ENCODE measurements at places on chromosomes 13 and 19.

- DNase-seq: no peak
Observed at GRCh38 chr13:44768239-44768638, 192.1 kb upstream of the TSC22D1 start.

GRCh38 chr13:58340895-58341294, 709.4 kb downstream of the PCDH17 start:
- DNase-seq: no peak

GRCh38 chr19:18999896-19000620, 33.3 kb downstream of the SUGP2 start:
- no peak for DNase-seq

DNA sequence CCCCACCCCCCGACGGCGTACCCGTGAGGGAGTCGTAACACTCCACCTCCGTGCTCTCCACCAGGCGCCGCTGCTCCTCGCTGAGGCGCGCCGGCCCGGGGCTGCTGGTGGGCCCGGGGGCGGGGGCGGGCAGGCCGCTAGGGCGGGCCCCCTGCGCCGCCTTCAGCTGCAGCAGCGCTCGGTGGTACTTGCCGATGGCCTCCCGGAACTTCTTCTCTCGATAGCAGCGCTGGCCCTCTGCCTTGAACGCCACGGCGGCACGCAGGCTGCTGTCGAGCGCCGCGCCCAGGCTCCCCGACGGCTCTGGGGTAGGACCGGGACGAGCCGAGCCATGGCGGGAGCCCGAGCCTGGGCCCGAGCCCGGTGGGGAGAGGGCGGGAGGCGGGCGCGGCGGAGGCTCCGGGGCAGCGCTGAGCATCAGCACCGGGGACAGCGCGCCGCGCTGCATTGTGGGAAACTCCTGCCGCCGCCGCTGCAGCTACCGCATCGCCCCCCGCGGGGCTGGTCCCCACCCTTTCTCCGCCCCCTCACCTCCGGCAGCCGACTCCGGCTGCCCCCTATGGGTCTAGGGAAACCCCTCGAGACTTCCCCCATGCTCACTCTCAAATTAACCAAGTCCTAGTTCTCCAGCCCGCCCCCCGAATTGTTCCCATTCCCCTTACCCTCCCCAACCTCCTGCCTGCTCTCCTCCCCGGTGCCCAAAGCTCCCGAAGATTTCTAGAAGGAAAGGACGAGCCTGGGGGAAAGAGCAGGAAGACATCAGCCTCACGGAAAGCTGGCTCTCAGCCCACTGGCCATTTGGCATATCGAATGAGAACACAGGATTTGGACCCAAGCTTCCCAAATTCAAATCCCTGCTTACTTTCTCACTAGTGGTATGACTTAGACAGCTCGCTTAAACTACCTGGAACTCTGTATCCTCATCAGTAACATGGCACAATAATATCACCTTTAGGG, at the start of gene TTC9B:
TTC9B (minus strand) TSS at position 451 of the 957 bp plus-strand sequence; CDS start at position 448, 3 bp downstream.
- DNase-seq: no peak

- DNase-seq: no peak
Observed at GRCh38 chr19:55386493-55386971, 800 bp downstream of the RPL28 start.

DNA sequence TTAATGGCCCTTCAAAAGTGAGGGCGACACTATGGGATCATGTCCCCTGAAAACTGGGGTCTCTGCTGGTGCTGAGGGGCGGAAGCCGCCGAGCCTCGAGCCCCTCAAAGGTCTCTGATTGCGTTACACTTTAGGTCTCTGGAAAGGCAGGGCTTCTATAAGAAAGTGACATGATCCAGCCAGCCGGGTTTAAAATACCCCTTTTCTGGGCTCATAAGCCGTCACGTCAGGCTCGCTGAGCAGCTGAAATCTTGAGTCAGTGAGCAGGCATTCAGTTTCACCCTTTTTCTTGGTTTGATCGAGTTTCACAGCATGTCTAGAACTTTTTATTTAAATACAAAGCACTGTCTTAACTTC, 600 bp upstream of the HMGB1 start:
- DNase-seq: no peak

GRCh38 chr13:28743020-28743419, 24.2 kb upstream of the SLC46A3 start:
- no peak for DNase-seq

- no peak for DNase-seq
Observed at GRCh38 chr19:28980236-28980868, 232.6 kb downstream of the UQCRFS1 start.

DNA sequence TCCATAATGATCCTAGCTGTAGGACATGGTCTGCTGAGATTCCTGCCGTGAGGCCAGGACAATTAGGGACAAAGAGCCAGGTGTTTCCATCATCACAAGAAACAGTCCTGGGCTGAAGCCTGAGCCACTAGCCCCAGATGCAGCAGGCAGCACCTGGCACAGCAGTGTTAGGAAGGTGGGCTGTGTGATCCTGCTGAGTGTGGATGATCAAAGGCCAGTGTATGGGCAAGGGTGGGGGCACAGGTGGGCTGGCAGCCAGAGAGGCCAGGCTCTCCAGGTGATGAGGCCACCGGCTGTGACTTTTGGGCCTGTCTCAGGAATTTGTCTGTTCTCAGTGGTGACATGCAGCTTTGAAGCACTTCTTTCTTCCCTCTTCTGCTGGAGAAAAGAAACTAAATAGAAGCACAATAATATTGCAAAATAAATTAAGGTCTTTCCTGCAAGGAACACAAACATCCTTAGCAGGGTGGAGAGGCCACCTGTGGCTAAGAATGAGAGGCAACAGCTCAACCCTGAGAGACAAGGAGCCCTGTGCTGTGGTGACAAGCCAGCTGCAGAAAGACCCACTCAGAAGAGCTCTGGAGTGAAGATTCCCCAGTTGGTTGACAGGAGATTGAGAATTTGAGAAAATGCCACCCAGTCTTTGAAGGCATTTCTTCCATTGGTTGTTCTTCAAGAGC, 127.6 kb downstream of the KATNAL1 start:
- no peak for DNase-seq

- no peak for DNase-seq
Observed at GRCh38 chr13:47112205-47112902, 215.5 kb upstream of the HTR2A start.

DNA sequence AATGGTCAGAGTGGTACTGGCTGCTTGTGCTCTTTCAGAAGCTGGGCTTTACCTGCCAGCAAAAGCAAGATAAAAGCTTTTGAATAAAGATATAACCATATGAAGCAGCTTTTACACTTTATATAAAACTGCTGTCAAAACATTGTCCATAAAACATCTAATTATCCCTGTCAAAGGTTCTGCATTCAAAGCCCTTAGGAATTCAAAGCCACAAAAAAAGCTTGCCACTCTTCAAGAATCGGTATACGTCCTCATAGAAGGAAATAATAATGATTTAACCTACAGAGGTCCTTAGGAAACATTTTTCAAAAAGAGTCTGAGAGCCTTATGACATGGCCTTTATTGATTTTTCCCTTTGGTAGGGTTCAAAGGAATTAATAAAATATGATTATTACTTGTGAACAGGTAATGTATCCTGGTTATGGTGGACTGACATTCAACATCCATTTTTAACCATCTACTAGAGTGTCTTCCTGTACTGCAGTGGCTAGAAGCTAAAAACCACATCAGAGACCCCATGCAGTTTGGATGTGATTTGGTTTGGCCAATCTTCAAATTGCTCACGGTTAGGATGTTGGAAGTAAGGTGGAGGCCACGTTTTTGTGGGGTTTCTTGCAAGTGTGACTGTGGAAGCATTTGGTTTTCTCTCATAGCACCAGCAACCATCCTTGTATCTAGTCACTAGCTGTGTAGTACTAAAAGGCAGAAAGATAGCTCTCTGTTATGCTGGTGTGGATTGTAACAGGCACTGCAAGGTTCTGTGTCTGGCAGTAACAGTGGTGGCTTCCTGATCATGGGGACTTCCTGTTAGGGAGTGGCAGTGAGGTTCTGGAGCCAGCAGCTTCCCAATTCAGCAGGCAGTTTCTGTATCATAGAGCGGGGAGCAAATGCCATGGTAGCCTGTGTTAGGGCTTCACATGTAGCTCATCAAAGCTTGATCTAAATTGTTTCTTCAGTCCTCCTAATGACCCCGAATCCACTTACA, 441.5 kb downstream of the DIAPH3 start:
- no peak for DNase-seq

DNA sequence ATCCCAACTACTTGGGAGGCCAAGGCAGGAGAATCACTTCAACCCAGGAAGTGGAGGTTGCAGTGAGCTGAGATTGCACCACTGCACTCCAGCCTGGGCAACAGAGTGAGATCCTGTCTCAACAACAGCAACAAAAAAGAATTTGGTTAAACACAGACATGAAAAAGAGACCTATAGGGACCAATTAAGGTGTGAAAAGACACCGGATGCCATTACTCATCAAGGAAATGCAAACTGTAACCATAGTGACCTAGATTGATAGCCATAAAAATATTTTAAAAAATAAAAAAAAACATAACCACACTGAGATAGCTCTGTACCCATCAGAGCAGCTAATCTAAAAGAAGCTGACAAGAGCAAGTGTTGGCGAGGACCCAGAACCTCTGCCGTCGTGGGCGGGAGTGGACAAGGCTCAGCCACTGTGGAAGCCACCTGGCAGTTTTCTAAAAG, 37.1 kb upstream of the ISYNA1 start:
- DNase-seq: no peak

DNA sequence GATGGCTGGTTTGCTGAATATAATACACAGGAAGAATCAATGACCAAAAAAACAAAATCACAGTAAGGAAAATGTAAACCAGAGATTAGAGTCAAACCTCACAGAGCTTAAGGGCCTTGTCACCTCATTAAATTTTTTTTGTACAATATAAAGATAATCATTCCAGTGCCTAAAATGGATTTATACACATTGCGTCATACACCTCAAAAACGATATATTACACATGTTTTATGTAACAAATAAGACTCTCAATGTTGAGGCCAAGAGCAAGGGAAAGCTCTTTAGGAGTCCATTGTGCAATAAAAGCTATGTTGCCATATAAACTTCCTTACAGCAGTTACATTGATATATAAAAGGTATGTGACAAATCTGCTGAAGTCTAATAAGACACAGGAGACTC, 856.7 kb upstream of the SLITRK1 start:
- DNase-seq: no peak

DNA sequence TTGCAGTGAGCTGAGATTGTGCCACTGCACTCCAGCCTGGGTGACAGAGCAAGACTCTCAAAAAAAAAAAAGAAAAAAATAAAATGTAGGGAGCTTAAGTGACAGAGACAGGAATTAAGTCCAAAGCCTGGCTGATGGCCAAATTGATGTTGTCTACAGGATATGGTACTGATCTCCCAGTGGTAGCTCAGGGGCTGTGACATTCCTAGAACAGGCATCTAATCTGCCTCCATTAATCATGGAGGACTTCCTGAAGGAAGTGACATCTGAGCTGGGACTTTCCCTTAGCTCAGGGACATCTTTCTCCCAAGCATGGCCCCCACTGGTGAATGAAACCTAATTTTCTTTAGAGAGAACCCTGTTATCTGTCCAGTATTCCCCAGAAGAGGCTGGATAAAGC, 11.4 kb upstream of the EDDM13 start:
- DNase-seq: no peak

DNA sequence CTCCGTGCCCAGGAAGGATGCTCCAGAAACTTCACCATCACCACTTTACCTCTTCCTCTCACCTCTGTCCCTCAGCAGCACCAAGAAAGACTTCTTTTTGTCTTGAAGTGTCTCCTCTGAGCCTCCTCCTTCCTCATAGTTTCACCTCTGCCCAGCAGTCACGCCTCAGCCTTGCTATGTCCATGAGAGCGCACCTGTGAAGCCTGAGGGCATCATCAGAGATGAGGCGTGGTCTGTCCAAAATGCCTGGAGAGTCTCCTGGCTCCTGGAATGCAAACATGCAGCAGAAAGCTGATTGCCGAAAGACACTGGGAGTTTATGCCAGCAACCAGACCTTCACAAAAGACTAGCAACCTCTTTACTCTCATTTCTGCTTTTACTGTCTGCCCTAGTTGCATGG, 336.6 kb downstream of the TEX29 start:
- no peak for DNase-seq

DNA sequence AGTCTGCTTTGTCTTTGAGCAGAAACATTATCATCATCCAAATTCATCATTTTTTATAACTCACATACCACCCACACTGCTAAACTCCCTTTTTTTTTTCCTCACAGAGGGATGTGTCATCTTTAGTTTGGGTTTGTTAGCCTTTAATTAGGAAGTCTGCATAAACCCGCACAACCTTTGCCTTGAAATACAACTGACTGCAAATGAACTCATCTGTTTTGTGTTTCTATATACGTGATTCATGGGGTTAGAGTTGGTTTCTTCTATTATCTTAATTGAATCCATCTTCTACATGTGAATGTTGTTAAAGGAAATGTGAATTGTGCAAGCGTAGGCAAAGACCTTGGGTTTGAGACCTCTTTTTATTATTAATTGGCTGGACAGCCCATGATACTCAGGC, 102.7 kb downstream of the SLAIN1 start:
- no peak for DNase-seq

- DNase-seq: no peak
Observed at GRCh38 chr19:18931316-18932162, 9.5 kb downstream of the HOMER3 start.

- no peak for DNase-seq
Observed at GRCh38 chr19:33449799-33450198, 71.8 kb downstream of the PEPD start.

- no peak for DNase-seq
Observed at GRCh38 chr13:86960876-86961275, 710.3 kb upstream of the SLITRK5 start.

DNA sequence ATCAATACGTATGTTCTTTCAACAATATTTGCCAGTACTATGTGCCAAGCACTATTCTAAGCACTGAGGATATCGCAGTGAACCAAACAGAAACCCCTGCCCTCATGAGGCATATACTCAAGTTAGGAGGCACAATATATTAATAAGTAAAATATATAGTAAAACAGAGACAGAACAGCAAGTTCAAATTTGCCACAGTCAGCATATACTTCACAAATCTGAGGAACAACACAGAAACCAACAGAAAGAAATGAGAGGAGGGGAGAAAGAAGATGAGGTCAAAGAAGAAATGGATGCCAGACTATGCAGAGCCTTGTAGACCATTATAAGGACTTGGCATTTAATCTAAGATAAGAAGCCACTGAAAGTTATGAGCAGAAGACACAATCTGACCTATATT, 59.9 kb downstream of the KATNAL1 start:
- DNase-seq: no peak

DNA sequence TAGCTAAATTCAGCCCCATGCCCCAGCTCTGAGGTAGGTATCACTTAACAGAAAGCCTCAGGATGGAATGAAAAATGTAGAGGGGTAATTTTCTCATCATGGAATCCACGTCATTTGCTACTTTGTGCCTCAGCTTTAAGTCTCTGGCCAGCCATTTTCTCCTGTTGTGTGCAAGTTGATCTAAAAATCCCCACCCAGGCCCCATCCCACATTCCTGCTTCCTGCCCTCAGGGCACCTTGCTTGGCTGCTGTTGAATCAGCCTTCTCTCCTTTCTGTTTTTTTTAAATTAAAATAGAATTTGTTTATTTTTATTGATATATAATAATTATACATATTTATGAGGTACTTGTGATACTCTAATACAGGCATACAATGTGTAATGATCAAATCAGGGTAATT, 179.9 kb upstream of the TSHZ3 start:
- DNase-seq: no peak

GRCh38 chr19:33412601-33413425, 39.3 kb downstream of the CEBPG start:
- no peak for DNase-seq

GRCh38 chr13:105345730-105346129, 1189.7 kb downstream of the EFNB2 start:
- DNase-seq: no peak
